ENCODE measurements at places on chromosomes 2 and 18.

- DNase-seq, result no peak
Measured at GRCh38 chr2:31996571-31997150, 14.1 kb downstream of the MEMO1 start.

DNA sequence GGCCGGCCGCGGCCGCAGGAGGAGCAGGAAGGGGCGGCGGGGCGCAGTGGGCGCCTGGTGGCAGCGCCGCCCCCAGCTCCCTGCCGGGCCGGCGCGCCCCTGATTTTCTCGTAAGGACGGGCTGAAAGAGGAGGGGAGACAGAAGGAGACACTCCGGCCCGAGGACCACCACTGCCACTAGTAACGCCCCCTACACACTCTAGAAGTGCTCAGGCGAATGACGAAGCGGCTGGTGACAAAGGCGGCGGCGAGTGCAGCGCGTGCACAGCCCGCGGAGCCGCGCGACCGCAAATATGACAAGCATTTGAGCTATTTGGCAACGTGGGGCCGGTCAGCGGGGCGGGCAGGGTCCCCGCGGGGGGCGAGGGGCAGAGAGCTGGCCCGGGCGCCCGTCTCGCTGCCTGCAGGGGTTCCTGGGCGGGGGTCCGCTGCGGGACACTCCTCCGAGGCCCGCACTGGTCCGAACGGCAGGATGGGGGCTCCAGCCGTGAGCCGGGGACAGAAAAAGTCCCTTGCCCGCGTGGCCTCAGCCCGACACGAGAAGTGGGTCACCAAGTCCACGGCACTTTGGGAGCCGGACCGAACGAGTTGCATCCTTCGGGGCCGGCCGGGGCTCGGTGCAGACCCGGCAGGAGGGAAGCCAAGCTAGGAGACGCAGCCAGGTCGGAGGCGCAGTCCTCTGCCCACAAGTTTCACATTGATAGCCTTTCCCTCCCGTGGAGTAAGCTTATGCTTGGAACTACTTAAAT is 524 bp upstream of the SERTAD2 start:
- DNase-seq, result peak; percentile 64

DNA sequence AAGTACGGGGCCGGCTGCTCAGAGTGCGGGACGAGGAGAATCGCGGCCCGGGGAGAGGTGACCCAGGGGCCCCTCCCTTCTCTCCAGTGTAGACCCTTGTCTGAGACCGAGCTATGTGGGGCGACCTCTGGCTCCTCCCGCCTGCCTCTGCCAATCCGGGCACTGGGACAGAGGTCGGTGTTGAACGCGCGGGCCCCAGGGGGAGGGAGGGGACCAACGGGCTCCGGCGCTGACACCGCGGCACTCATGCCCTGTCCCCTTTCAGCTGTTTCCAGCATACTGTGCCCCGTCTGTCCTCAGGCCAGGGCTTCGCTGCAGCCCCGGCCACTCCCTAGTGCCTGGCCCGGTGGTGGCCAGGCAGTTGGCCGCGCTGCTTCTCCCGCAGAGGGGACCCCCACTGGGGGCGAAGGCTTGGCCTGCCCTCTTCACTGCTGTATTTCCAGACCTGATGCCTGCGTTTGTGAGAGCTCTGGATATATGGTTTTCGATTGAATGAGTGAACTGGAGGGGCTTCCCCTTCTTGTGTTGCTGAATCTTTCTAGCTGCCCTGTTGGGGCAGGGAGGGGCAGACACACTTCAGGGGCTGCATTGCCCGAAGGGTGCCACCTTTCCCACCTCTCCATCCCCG is 809 bp downstream of the DBI start:
- no peak for DNase-seq

- DNase-seq, result no peak
Measured at GRCh38 chr2:8198766-8199382, 483.0 kb upstream of the ID2 start.

GRCh38 chr2:221972813-221973478 is 325.9 kb downstream of the PAX3 start:
- DNase-seq, result no peak

GRCh38 chr2:167345559-167345958 is 457.3 kb downstream of the XIRP2 start:
- no peak for DNase-seq

- no peak for DNase-seq
Measured at GRCh38 chr2:170298115-170298514, 120.2 kb downstream of the MYO3B start.

- no peak for DNase-seq
Measured at GRCh38 chr18:61323951-61324350, 9.3 kb upstream of the CDH20 start.

DNA sequence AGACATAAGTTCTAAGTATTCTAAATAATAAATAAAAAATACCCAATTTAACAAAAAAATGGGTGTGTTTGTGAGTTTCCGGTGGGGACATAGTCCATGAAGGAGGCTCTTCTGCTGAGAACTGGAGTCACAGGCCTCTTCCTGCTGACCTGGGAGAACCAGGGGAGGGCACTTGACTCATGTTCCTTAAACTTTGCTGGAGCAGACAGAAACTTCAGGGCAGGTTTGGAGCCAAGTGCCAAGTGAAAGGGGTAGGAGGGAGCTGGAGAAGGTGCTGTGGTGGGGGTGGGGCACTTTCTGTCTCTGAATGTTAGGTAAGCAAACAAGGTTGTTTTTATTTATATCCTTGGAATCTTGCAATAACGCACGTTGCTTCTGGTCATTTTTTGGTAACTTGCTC is 78.8 kb upstream of the TTN start:
- DNase-seq, result no peak

GRCh38 chr2:240877460-240878340 is 9.1 kb downstream of the AGXT start:
- no peak for DNase-seq

DNA sequence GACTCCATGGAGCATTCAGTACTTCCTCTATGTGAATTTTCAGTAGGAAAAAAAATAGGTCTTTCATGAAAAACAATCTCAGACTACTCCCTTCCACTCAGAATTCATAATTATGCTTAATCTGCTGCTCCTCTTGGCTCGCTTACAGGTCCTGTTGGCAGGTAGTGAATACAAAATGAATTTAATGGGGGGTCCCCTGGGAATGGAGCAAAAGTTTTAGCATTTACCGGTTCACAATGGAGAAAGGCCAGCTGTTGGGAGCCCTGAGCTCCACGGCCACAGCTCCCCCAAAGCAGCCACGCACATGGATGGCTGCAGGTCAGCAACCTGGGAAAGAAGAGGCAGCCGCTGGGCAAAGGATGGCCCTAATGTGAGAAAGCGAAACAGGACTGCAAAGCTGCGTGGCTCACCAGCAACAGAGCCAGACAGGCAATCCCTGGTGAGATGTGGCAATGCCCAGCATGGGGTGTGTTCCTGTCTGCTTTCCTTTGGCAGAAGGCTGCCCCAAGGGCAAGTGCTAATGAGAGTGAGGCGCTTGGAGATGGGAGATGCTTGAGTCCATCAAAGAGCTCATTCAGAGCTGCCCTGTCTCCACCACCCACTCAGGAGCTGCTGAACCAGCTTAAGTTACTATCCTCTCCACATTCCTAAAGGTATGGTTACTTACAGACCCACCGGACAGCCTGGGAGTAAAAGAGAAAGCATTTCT is 447.4 kb downstream of the EPHA4 start:
- no peak for DNase-seq

DNA sequence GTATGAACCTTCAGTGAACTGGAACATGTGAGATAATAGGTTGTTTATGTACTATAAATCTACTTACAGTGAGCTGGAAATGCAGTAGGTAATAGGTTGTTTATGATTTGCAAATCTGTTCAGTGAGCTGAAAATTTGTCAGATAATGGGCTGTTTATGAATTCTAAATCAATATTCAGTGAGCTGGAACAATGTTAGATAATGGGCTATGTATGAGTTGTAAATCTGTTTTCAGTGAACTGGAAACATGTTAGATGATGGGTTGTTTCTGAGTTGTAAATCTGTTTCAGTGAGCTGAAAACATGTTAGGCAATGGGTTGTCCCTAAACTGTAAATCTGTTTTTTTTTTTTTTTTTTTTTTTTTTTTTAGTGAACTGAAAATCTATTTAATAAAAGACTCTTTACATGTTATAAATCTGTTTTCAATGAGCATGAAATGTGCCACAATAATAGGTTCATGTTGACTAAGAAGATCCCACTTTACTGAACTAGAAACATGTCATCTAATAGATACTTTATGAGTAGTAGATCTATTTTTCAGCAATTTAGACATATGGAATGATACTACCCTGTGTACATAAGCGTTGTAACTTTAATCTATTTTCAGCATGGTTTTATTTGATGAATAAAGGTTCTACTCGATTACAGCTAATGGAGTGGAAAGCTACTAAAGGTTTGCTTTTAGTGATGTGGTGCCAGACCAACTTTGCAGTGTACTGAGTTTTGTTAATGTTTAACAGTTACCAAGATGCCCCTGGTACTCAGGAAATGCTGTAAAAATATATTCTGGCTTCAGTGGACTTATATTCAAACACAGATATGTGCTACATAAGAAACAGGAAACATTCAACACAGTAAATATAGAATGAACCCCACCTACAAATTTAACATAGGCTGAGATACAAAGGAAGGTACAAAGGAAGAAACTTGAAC is 1471.8 kb downstream of the LRP1B start:
- no peak for DNase-seq

- DNase-seq, result no peak
Measured at GRCh38 chr2:48790407-48791170, 35.1 kb upstream of the LHCGR start.

- DNase-seq, result peak; percentile 82
Measured at GRCh38 chr2:47771211-47771610, 11.7 kb upstream of the MSH6 start.

GRCh38 chr2:112487444-112487961 is 5.5 kb downstream of the TTL start:
- DNase-seq, result no peak

DNA sequence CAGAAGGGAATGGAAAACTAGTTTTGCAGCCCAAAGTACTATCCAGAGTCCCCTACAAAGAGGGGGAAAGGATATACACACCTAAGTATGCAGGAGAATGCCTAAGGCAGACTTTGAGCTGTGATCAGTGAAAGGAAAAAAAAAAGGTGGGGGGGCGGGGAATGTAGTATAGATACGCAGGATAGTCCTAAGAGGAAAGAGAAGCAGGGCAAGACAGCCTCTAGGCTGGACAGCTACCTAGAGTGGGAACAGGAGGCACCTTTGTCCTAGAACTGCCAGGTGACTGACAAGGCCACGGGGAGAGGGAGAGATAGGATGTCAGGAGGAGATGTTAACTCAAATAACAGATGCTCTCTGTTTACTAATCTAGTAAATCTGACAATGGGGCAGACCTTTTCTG is 6.0 kb downstream of the REEP1 start:
- no peak for DNase-seq

DNA sequence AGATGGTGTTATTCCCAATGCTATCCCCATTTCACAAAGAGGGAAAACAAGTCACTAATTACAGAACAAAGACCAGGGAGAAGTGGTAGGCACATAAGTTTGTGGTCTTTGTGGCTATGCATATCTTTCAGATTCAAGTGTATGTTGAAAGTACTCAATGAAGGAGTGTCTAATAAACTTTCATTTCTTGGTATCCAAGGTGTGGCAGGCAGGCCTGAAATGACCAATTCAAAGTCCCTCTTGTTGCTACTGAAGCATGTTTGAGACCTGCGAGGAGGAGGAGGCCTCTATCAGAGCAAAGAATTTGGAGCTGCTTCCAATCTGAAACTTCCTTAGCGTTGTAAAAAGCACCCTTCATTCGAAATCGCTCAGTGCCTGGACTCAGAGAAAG is 60.9 kb upstream of the KLF7 start:
- DNase-seq, result no peak

DNA sequence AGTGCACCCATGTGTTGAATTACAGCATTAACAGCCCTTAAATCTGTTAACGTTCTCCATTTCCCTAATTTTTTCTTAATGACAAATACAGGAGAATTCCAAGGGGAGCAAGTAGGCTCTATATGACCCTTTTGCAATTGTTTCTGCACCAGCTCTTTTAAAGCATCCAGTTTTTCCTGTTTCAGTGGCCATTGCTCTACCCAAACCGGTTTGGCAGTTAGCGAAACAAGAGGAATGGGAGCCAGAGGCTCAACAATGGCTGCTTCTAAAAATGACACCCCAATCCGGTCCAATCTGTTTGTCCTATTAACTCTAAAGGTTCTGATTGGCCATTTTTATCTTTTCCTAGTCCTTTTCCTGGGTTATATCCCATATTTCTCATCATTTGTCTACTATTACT is 15.1 kb upstream of the SUCLG1 start:
- DNase-seq, result no peak

DNA sequence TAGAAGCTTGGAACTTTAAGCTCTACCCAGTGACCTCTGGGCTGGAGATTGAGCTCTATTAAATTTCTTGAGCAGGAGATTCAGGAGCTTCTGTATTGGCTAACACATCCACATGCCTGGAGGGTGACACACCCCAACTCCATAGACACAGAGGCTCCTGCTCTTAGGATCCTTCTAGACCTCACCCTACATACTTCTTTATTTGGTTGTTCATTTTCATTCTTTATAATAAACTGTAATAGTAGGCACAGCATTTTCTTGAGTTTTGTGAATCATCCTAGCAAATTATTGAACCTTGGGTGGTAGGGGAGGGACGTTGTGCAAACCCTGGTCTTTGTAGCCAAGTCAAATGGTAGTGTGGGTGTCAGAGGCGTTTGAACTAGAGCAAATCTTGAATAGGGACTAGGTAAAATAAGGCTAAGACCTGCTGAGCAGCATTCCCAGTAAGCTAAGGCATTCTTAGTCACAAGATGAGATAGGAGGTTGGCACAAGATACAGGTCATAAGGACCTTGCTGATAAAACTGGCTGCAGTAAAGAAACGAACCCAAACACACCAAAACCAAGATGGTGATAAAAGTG is 323.8 kb upstream of the GALNT5 start:
- DNase-seq, result no peak

- no peak for DNase-seq
Measured at GRCh38 chr18:28183418-28184078, 6.6 kb upstream of the CDH2 start.

DNA sequence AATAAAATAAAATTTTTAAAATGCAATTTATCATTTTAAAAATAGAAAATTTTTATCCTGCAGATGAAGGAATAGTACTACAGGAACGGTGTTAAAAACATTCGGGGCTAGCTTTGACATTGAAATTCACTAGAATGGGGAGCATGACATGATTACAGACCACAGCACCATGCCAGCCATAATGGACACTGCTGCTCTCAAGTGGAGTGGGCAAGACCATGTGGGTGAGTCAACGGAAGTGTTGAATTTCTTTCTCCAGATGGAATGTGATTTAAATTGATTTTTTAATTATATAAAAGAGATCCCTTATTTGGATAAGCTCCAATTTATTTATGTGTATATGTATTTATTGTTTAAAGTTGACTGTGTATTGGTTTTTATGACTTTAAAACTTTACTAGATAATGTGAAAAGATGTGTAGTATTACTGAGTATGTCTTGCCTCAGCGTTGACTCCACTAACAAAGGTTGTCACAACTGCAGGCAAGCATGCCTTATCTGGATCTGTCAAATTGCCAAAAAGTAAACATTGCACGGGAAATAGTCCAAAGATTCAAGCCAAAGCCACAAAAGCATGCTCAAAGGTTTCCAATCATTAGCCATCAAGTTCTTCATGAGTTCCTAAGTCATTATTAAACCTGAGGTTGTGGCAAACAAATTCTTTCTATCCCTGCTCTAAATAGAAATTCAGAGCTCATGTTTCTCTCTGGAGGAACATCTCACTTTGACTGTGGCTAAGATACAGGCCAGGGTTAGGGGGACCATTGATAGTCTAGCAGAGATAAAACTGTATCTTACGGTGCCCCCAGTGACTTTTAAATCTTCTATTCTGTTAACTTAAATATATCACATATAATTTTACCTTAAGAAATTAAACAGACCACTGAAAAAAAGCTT is 536.9 kb downstream of the TMX3 start:
- peak; percentile 91 for DNase-seq

GRCh38 chr2:198630384-198630783 is 826.0 kb downstream of the PLCL1 start:
- DNase-seq, result no peak

GRCh38 chr2:72386288-72386687 is 238.6 kb upstream of the CYP26B1 start:
- no peak for DNase-seq

Measured in retinal pigment epithelial cell (primary cell).